CD4-positive, alpha-beta T cell treated with Interleukin-1 beta for 1 hour (primary cell): ENCODE measurements at places on chromosomes 5 and 9.

- no peak for DNase-seq
These were observed 8.3 kb upstream of the RETREG1 start for GRCh38 chr5:16625096-16625495.

GRCh38 chr9:117720555-117720954 is 16.4 kb downstream of the TLR4 start:
- no peak for DNase-seq

- no peak for DNase-seq
These were observed 52.5 kb upstream of the GGTA1 start for GRCh38 chr9:121551985-121552753.

GRCh38 chr5:33641744-33642505 is 201.2 kb downstream of the TARS1 start:
- DNase-seq = peak; percentile 1

- no peak for DNase-seq
These were observed 80.0 kb upstream of the COL5A1 start for GRCh38 chr9:134561427-134562145.

GRCh38 chr9:113186137-113186755 is 34.8 kb downstream of the FKBP15 start:
- no peak for DNase-seq

- DNase-seq = no peak
These were observed 11.6 kb upstream of the RETREG1 start for GRCh38 chr5:16628376-16628775.

- no peak for DNase-seq
These were observed 13.9 kb upstream of the KIF12 start for GRCh38 chr9:114112778-114113584.

- no peak for DNase-seq
These were observed 6.1 kb downstream of the SARDH start for GRCh38 chr9:133731876-133732638.

GRCh38 chr5:76332102-76332501 is 71.0 kb upstream of the IQGAP2 start:
- DNase-seq = no peak

DNA sequence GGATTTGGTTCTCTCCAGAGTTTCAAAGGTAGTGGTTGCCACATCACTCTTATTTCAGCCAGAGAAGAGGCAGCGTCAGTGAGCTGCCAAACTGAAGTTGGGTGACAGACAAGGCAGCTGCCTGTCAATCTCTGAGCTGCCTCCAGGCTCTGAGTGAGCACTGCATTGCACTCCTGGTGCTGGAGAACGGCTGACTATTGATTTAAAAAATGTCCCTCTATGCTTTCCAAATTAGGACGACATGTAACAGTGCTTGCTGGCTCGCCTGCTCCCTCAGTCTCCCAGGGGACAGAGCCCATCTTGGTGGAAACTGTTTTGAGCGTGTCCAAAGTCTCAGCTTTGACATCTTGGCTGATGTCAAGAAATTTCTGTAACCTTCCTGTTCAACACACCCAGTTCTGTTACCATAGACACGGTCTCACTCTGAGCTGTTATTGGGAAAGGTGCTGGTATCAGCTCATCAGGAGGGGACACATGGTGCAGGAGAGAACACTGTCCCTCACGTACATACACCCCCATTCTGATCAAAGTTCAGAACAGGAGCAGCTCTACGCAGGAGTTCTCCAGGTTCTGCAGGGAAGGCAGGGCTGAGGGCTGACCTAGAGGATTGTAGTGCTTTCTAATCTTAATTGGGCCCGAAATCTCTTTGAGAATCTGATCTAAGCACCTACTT is 15.7 kb downstream of the PCDH12 start:
- no peak for DNase-seq

DNA sequence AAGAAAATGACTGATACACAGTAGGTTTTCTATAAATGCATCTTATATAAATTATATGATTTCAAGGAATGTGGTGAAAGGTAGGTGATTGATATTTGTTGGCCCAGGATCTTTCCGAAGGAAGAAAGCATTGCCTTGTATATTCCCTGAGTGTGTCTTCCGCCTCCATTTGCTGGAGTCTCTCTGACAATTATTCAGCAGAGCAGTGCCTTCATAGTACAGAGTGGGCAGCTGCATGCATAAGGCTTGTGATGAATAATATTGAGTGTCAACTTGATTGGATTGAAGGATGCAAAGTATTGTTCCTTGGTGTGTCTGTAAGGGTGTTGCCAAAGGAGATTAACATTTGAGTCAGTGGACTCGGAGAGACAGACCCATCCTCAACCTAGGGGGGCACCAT is 58.5 kb downstream of the CETN3 start:
- no peak for DNase-seq

DNA sequence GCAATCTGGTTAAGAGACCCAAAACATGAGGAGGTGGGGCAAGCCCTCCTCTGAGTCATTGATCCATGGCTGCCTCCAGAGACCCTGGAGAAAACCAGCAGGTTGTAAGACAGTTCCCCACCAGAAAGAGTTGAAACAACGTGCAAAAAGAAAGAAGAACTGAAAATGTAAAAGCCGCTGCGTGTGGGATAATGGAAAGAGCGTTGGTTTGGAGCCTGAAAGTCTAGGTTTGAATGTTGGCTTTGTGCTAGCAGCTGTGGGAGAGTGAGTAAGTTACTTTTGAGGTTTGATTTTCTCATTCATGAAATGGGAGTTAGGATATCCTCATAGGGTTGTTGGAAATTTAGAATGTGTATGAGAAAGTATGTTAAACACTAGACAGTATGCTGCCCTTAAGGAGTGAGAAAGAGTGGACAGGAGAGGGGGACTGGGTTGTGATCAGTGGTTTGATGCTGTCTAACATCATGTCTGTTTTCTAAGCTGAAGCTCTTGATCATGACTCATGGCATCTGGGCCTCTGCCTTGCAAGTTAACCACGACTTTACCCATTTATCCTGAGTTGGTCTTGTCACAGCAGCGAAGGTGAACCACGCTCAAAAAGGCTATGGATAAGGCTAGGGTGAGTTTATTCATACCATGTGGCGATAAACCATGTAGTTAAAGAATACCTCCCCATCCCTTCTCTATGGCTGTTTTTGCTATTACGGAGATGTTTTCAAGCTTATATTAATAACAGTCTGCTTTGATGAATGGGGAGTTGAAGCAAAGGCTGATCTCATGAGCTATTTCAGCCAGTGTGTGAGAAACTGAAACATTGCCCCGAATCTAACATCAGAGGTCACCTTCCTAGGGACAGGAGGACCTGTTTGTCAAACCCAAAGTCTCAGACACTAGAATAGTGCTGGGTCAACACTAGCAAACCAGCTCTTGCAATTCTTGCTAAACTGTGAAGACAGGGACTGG is 41.3 kb downstream of the ZNF366 start:
- DNase-seq = no peak

DNA sequence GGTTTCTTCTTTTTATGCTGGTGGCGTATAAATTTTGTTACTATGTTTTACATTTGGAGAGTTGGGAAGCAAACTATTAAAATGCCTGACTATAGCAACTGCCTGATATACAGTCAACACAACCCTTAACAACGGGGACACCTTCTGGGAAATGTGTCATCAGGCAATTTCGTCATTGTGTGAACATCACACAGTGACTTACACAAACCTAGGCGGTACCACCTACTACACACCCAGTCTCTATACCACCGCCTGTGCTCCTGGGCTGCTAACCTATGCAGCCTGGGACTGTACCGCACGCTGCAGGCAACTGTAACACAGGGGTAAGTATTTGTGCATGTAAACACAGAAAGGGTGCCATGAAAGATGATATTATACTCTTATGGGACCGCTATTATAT is 1.3 kb upstream of the CDHR2 start:
- peak; percentile 49 for DNase-seq

GRCh38 chr5:157328277-157328912 is 62.5 kb downstream of the CYFIP2 start:
- DNase-seq = peak; percentile 70

DNA sequence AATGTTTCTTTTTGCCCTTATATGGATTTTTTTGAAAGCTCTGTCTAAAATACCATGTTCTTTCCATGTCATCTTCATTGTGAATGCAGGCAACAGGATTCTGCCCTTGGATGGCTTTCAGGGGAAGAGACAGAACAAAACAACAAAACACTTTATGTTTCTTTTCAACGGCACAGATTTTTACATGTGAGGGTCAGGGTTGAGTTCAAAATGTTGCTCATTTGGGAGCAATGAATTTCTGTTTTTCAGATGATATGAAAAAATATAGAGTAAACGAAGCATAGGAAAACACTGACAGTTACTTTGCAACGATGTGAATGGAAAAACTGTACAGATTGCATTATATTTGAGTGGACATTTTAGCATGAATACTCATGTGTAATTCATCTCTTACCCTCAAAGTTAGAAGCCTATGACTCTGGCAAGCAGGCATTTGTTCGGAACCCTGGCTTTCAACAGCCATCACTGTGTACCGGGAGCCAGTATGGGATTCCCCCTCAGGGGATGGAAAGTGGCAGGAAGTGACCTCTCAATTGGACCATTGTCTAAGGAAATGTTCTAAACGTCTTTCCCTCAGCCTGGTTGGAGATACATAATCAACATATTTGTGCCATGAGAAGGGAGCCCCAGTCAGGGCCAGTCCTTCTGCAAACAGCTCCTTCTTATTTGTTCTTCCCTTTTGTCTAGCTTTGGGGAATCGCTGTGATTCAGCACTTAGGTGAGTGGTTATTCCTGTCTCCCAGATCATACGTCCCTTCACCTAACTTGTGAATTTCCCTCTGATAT is 153.9 kb upstream of the MEF2C start:
- no peak for DNase-seq

- peak; percentile 1 for DNase-seq
These were observed 387.4 kb downstream of the ACTL7B start for GRCh38 chr9:108468364-108468763.

DNA sequence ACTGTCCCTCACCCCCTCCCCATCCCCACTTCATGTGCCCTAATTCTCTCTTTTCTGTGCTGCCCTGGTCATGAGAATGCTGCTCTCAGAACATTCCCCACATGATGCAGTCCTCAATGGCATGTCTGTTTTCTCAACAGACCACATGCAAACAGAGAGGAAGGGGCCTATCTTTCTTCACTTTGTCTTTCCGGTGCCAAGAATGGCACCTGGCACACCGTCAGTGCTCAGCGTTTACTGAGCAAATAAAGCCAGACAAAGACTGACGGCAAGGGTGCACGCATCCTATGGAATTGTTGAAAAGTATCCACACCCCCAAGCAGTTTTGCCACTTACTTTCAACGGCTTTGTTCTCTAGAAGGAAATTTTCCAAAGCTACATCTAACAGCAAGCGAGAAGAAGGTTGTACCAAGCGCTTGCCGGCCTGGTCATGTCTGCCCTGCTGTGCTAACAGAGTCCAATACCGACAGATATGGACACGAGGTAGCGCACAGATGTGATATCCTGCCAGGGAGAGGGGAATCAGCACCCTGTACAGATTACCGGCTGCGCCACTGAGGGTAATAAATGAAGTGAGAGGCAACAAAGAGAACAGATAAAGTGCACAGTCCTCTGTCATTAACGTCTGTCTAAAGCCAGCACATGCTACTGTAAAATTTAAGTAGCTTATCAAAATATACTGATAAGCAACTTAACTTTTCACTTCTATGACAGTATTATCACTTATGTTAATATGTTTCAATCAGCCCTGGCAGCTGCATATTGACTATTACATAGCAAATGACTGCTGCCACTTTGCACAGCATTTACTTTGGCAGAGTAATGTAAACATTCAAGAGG is 251.7 kb downstream of the DENND1A start:
- DNase-seq = no peak

DNA sequence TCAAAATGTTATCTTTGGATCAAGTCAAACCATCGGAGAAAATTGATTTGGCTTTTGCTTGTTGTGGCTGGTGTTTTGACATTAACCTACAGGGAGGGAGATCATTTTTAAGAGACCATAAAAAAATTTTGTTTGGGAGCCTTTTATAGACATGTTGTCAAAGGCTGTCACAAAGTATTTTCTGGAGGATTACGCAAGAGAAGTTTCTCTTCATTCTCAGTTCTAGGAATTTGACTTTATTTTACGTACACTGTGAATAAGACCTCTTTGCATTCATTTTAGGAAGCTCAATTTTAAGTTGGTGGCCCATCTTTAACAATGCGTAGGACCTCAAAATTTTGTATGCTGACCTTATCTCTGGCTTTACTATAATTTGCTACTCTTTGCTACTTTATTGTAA is 50.2 kb upstream of the SLC44A1 start:
- DNase-seq = no peak

DNA sequence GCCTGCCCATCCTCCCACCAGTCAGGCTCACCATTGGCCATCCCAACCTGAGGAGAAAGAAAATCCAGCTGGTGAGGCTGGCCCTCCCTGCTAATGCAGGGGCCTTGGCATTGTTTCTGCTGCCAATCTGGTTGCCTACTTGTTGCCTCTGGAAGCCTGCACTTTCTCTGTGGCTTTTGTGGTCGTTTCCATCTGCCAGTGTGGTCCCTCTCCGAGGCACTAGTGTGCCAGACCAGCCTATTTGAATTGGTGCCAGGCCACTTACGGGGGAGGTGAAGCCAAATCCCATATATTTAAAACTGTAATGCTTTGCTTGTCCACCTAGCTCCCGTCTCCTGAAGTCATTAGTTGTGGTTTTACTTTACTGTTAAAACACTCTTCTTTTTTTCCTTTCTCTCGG is 213.4 kb upstream of the ADAMTSL1 start:
- DNase-seq = no peak
